ENCODE measurements at places on chromosomes 13 and 19.
A peak's percentile ranks its signal among the peaks of the same experiment; 100 is the strongest.

DNA sequence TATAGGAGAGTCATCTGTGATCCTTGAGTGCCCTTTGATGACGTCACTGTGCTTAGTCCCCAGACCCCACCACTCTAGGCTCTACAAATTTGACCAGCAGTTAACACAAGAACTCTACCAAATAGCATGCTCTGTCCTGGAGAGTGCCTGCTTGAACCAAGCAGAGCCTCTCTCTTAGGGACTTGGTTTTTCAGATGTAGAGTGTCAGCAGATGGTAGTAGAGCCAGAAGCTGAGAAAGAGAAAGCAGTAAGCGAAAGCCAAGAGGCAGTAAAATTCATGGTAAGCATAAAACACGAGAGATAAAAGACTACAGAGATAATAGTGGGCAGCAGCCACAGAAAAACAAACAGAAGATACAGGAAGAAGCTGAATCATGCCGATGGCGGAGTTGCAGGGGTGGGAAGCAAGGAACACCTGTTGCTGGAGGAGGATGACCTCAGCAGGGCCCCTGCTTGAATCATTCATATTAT, 193.3 kb downstream of the SLC7A1 start:
- no peak for DNase-seq

GRCh38 chr19:14786421-14786851, 8.1 kb upstream of the ADGRE2 start:
- no peak for DNase-seq

- no peak for DNase-seq
Observed at GRCh38 chr13:76720821-76721220, 165.4 kb downstream of the KCTD12 start.

GRCh38 chr19:47663911-47664771, 49.1 kb upstream of the EHD2 start:
- DNase-seq: peak; percentile 94

GRCh38 chr19:18418029-18418482, 1.1 kb upstream of the SSBP4 start:
- no peak for DNase-seq

DNA sequence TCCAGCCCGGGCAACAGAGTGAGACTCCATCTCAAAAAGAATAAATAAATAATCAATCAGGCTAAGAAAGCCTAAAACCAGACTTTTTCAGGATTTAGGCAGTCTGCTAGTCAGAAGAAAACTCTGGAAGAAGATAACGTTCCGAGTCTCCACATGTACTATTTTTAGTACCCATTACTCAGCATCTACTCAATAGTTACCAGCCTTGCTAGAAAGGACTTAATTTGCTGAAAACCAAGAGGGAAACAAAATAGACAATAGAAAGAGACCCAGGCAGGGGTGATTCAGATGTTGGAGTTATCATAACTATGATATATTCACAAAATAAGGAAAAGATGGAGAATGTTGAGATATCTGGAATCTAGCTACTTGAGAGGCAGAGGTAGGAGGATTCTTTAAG, 3.6 kb upstream of the LIN7B start:
- DNase-seq: peak; percentile 67

DNA sequence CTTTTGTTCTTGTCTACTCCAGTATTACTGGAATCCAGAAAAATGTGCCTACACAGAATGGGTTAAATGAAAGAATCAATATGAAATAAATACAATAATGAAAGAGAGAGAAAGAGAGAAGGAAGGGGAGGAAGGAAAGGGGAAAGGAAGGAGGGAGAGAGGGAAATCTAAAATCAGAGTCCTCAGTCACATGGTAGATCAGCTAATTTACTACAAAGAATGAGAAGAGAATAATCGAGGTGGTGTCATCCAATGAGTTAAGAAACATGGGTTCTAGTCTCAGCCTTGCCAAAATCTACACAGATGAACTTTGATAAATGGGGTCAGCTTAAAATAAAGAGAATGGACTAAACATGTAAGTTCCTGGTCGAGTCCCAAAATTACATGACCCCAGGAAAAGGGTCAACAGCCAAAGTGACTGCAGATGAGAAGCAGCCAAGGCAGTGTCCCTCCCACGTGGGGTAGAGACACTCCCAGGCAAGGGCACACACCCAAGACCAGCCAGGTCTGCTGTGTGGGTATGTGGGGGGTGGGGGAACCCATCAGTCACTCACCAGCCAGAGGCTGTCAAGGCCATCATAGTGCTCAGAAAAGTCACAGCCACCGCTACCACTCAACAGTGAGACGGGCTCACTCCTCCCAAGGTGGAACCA, 103.6 kb downstream of the STK24 start:
- DNase-seq: no peak

GRCh38 chr13:33242984-33243617, 42.5 kb downstream of the STARD13 start:
- DNase-seq: no peak

- DNase-seq: no peak
Observed at GRCh38 chr13:50073340-50073739, 58.1 kb downstream of the KCNRG start.

GRCh38 chr13:70523622-70524021, 415.4 kb upstream of the KLHL1 start:
- DNase-seq: no peak

GRCh38 chr19:868458-869244, 9.2 kb downstream of the CFD start:
- DNase-seq: no peak

GRCh38 chr19:33274663-33275558, 27.4 kb downstream of the CEBPA start:
- DNase-seq: no peak

DNA sequence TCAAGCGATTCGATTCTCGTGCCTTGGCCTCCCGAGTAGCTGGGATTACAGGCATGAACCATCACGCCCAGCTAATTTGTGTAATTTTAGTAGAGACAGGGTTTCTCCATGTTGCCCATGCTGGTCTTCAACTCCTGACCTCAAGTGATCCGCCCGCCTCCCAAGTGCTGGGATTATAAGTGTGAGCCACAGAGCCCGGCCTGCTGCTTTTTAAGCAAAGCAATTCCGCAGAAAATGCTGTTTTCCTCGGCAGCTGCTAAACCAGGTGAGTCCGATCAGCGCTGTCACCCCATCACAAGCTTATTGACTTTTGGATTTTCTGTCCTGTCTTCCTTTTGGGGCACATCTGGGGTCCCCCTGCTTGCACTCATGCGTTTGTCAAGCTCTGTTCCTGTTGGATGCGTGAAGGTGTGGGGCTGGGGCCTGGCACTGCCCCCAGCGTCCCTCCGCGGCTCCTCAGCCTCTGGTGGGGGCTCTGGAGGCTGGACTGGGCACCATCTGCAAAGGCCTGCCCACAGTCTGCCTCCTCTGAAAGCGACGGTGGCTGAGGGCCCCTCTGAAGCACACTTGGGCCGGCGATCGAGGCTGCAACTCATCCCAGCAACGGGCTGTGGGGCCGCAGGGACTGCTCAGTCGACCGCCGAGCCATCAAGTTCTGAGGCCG, 25.7 kb downstream of the CEBPG start:
- DNase-seq: no peak

GRCh38 chr19:19595171-19595701, 23.3 kb downstream of the PBX4 start:
- no peak for DNase-seq

DNA sequence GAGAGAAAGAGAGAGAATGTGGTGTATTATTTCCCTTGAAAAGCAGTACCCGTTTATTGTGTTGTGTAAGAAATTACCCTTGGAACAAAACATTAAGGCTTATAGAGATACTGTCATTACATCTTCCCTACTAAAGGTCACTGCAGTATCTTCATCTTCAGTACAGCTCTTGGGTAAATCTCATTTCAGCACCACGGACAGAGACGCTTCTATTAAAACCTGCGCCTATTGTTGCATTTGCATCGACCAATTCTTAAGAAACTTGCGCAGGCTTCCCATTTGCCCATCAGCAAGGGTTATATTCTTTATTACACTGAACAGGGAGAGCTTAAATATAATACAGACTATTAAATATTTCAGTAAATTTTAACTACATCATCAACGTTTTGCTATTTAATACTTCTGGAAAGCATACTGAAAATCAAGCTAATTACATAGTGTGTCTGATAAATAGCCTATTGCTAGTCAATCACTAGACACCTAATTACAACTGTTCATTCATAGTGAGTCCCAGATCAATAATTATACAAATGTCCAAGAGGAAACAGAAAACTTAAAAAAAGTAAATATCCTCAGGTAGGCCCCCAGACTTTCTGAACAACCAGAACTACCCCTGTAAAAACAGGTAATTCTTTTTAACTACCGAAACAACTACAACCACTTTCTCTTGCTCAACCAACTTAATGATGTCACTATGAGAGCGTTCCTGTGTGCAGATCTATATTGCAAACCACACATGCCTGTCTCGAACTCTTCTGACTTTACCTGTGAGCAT, 350.6 kb downstream of the LIG4 start:
- DNase-seq: peak; percentile 42

- no peak for DNase-seq
Observed at GRCh38 chr19:51615991-51616390, 14.2 kb downstream of the SIGLEC5 start.

DNA sequence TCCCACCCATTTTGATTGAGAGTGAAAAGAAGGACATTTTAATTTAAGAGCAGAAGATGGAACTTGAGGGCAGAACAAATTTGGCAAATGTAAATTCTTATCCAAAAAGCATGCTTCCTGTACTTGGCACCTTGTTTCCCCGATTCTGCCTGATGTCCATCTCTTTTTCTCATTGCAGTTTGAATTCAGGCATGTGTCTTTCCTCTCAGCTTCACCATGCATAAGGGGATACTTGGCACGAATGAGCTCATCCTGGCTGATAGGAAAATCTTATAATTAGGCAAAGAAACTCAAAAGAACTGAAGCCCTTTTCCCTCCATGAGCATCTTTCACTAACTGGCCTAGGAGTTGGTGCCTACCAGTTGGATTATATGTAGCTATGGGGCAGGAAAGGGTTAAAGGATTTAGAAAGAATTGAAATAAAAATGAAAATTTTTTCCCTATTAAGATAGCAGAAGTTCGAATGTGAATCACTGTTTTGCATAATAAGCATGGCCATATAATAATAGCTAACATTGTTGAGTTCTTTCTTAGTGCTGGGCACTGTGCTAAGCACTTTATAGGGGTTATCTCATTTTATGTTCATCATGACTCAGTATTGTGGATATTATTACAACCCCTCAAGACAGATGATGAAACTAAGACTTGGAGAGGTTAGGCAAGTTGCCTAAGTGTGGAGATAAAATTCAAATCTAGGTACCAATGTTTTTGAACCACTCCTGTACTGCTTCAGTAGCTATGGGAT, 386.6 kb downstream of the KCNRG start:
- no peak for DNase-seq

GRCh38 chr19:36136964-36137686, 2.7 kb upstream of the CAPNS1 start:
- peak; percentile 71 for DNase-seq

GRCh38 chr19:35143231-35143715, at the start of gene FXYD7:
Gene FXYD7 (plus strand): TSS chr19:35143255. CDS start chr19:35143334, 79 bp downstream.
- DNase-seq: no peak

DNA sequence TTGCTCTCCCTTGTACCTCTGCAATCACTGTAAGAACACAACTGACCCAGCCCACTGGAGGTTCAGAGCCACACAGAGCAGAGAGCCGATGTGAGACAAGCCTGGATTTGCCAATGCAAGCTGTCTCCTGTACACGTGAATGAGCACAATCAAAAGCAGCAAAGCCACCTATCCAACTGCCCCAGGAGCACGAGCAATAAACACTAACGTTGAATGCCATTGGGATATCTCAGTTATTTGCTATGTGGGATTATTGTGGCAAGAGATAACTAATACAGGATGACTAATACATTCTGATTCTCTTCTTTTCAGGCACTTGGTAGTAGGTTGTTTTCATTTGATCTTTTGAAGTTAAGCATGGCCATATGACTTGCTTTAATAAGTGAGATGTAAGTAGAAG, 85.2 kb upstream of the FAM216B start:
- DNase-seq: no peak

GRCh38 chr13:71149498-71150363, 717.3 kb downstream of the DACH1 start:
- no peak for DNase-seq

DNA sequence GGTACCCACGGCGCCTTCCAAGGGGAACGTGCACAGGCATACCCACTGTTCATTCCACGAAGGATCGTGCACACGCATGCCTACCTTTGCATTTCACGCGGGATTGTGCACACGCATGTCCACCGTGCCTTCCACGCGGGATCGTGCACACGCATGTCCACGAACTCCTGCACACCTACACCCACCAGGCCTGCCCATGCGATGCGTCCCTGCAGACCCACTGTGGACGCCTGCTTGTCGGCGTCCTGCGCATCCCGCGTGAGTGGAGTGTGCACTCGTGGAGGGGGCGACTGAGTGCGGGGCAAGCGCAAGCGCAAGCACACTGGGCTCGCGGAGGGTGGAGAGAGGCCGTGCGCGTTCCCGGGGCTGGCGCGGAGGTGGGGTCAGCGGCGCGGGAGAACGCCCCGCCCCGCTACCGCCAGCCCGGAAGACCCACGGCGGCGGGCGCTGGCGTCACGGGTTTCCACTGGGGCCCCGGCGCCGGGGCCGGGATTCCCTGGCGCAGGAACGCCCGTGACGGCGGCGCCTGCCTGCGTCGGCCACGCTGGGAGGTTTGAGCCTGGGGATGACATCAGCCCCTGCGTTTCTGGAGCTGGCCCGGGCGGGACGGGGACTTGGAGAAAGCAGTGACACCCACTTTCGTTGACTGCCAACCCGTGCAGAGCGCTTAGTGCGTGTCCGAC, 18.7 kb downstream of the GADD45B start:
- DNase-seq: peak; percentile 87

DNA sequence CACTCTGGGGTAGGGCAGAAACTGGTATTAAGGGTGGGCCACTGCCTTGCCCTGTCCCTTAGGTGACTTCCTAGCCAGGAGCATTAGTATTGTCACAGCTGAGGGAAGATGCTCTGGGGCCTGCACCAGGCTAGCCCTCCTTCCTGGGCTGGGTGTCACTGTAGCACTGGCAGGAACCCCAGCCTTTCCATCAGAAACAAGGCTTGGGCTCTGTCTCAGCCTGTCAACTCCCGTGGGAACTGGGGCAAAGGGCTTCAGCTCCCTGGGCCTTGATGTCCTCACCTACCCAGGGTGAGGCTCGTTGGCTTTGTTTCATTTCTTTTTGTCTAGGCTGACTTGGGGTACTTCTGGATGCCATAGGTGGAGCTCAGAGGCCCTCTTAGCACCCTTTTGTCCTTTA, 18.0 kb downstream of the PAF1 start:
- DNase-seq: peak; percentile 50

DNA sequence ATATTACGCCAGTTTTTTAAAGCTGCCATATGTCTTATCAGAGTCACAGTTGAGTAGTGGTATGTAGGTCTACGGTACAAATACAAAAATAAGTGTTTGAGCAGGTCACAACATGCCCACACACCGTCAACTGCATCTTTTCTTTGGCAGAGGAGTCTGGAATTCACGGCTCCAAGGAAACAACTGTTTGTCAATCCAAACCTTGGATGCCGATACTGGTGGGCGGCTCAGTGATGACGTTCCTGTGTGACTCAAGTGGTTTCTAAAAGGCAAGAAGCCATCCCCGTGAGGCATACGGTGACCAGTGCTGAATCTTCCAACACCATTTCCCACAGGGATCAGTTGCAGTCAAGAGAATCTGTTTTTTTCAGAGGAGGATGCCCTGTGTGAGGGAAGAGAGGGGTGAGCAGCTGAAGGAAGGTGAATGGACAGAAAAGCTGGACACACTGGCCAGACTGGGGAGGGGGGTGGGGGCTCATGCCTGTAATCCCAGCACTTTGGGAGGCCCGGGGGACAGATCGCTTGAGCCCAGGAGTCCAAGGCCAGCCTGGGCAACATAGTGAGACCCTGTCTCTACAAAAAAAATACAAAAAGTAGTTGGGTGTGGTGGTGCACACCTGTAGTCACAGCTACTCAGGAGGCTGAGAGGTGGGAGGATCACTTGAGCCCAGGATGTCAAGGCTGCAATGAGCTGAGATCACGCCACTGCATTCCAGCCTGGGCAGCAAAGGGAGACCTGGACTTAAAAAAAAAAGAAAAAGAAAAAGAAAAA, 22.8 kb upstream of the CEBPG start:
- no peak for DNase-seq

Data from hepatic stellate cell (primary cell).